Aorta (tissue), 5 donors: ENCODE measurements at places on chromosomes 6 and 20. TPM values are rescaled to one million over a fixed set of nuclear protein-coding genes. Genes with fewer than 3 reads are reported as not detected.

DNA sequence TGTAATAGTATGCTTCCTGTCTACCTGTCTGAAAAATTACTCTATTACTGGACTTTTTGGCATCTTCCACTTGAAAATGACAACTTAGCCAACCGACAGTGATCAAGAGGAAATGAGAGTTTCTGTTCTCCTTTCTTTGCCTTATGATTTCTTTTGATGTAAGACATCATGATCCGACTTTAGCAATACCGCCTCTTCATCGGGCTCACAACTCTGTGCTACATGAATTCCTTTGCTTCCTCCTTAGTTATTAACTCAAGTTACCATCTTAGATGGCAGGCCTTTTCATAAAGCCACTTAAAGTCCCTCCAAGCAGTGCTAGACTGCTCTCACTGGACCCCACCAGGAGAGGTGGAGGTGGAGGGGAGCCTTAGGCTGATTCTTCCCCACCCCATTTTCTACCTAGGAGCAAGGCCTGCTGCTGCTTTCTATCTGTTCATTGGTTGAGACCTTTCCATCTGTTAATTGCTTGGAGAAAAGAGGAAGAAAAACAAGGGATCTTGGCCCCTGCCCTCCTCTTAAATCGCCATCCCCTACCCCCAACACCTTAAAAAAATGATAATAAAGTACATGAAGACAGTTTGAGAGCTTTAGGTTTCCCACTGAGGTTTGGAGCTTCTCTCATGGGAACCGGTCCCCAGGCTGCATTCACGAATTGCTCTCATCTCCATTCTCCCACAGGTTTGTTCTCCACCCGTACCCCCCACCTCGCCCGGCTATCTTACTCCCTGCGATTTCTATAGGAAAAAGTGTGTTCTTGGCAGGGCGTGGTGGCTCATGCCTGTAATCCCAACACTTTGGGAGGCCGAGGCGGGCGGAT, 21.6 kb upstream of the MCM3 start:
- no peak for DNase-seq

THBS2 gene
- total RNA-seq: 1,026 TPM

GRCh38 chr6:82569022-82569421, 205.4 kb downstream of the TPBG start:
- no peak for DNase-seq

OR2H2 gene
- total RNA-seq: not detected

MED23 gene
- 32.9 TPM for total RNA-seq

DNA sequence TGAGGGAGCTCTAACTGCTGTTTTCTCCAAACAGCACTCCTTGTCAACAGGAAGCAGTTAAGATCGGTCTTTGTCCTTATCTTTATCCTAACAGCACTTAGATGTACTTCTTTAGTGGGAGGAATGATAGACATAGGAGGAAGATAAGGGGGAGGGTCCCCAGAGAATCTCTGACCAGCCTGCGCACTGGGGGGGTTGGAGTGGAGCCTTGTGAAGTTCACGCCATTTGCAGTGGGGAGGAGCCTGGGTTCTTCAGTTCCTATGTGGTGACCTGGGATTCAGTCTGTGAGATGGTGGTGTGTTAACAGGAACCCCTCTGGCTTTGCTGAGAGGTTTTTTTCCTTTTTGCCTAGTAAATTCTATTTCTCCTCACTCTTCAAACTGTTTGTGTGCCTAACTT, 18.1 kb upstream of the ASCC3 start:
- no peak for DNase-seq

STX16 gene
- 48.7 TPM for total RNA-seq

GRCh38 chr6:92748131-92748530, 671.2 kb downstream of the EPHA7 start:
- DNase-seq: no peak

- DNase-seq: no peak
Observed at GRCh38 chr6:153595903-153596302, 443.1 kb upstream of the OPRM1 start.

- no peak for DNase-seq
Observed at GRCh38 chr6:334536-335510, 42.5 kb downstream of the DUSP22 start.

SLC35D3 gene
- not detected for total RNA-seq

DNA sequence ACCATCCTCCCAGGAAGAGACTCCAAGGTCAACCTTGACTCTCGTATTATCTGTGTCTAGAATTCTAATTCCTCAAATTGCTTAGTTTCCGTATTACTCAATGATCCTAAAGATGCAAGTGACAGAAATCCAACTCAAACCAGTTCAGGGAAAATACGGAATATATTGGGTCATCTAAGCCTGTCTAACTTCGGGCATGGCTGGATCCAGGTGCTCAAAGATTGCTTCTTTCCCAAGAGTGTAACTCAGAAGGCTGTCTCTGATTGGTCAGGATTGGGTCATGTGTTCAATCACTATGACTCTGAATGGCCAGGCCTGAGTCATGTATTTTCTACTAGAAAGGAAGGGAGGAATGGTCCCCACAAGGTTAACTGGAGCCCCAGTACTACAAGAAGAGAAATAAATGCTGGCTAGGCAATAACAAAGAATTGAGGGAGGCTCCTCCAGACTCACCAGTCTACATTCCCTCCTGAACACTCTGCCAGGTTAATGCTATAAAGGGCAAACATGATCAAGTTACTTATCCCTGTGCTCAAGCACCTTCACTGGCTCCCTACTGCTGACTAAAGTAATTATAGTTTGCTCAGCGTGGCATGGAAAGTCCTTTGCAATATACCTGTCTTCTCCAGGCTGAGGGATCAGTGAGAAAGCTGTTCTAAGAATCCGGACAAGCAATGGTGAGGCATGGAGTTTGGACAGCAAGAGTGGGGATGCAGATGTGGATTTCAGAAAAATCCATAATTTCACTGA, 15.4 kb upstream of the PREX1 start:
- no peak for DNase-seq

DNA sequence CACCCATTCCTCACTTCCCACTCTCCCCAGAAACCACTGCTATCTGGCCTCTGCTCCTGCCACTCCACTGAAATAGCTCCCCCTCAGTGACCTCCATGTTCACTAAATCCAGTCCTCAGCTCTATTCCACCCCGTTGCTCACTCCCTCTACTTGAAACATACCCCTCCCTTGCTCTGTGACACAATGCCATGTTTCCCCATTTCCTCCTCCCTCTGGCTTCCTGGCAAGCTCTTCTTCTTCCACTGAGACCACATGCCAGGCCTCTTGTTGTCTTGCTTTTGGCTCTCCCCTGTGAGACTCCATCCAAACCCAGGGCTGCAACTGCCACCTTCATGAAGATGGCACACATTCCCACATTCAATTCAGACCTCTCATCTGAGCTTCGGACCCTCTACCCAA, 13.9 kb downstream of the TMEM151B start:
- DNase-seq: no peak

DNA sequence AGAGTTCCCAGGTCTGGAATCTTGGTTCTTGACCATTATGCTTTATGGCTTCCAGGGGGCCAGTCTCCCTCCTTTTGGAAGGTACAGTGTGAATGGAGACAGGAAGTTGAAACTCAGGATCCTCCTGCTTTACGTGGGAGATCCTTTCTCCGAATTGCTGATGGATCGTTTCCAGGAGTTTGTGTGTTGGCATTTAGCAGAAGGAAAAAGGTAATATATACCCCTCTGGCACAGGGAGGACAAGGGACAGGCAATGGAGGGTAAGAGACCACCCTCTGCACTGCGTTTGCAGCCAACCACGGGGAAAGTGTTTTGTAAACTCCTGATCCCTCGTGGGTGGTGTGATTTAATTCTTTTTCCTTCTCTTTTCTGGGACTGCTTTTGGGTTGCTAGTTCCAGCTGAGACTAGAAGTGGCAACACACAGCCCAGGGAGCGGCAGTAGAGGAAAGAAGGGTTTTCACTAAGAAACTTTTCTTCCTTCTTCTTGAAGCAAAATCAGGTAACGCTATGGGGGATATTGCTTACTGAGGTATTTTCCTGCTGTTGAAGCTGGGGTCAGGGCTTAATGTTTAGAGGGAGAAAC, 257.6 kb upstream of the SUPT3H start:
- DNase-seq: no peak

DNA sequence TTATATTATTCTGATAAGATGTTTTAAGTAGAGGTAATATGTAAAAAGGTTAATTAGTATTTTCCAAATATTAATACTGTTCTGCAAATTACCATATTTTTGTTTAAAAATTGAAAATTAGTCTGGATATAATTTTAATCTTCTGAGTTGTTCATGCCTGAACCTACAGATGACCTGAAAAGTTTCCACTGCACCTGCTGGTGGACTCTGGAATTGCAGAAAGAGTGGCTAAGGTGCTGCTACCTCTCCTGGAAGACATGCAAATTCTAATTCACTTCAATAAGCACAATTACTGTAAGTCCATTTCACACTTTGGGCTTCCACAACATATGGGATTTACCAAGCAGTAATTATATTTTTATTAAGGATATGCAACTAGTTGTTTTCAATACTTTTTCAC, 77.7 kb upstream of the OLIG3 start:
- DNase-seq: no peak

DNA sequence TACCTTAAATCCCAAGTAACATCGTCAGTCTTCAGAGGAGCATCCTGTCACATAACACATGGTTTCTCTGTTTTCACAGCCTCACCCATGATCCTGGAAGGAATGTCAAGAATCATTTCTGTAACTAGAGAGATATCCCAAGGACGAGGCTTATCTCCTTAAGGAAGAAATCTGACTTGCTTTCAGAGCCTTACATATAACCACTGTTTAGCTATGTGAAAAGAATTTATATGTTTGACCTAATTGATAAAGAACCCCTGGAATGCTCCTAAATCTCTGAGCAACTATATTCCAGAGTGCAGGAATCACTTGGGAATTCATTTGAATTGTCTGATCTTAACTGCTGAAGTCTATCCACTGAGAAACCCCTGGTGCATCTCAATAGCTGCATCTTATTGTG, 243.1 kb downstream of the ALDH8A1 start:
- no peak for DNase-seq

GRCh38 chr20:8389381-8390036, 257.4 kb downstream of the PLCB1 start:
- no peak for DNase-seq

DNA sequence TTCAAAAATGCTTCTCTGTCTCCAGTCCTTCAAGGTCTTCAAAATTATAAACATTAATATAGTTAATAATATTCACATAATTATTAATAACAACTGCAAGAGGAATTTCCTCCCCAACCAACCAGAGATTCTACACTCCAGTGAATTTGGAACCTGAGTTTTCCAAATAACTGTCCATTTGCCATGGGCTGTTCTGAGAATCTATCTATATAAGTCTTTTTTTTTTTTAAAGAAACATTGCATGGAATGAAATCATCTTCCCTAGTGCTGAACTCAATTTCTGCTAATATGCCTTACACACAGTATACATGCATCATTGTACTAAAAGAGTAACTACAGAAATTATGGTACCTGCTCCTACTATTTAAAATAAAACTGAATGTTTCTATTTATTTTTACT, 113.9 kb downstream of the SLC22A3 start:
- no peak for DNase-seq

DNA sequence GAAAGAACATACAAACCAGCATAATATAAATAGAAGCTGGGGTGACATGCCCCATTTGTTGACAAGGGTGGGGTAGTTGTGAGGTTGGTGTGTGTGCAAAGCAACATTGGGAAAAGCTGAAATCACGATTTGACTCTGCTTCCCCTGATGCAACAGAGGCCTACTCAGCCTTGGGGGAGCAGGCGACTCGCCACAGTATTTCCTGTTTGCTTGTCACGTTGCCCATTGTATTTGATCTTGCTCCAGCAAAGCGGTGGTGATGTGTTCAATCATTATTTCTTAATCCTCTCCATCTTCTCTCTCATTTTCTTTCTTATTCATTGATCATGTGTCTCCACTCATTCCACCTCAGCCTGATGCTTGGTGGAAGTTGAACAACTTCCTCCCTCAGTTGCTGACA, 165.8 kb upstream of the CITED2 start:
- DNase-seq: no peak

DNA sequence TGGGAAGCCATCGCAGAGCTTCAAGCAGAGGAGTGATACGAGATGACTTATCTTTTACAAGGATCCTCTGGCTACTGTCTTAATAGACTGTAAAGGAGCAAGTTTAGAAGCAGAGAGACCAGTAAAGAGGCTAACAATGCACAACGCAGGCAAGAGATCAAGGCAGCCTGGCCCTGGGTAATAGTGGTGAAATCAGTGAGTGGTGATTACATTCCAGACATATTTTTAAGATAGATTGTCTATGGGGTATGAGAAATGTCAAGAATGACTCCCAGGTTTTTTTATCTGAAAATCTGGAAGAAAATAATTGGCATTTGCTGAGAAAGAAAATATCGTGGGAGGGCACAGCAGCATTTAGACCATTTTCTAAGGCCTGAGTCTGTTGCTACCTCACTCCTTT, 213.6 kb upstream of the HTR1E start:
- no peak for DNase-seq

DNA sequence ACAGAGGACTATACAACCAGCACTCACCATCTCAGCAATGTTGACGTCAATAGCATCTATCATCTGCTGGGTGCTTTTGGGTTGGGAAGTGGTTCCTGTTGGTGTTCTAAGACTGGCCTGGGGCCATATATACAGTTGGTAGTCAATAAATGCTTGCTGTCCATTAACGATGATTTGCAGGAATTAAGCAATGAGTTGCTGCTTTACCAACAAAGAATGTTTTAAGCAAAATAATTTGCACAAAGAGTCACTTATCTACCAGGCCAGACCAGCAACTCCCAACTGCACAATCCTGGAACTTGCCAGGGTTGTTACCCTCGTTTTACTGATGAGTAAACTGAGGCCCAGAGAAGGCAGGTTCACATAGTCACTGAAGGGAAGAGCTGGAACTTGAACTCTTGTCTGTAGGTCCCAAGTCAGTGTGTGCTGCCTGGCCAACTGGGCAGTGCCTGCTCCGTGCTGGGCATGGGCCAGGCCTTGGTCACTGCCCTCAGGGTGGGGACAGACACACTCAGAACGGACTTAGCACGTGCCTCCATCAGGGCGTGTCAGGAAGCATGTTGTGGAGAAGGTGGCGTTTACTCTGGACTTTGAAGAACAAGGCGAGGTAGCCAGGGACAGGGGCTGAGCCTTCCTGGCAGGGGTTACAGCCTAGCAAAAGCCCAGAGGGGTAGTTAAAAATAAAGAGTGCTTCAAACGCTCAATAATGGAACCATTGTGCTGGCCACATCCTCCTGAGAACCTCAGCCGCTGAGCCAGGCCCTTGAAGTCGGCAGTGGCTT, 2.5 kb upstream of the SRC start:
- no peak for DNase-seq

DNA sequence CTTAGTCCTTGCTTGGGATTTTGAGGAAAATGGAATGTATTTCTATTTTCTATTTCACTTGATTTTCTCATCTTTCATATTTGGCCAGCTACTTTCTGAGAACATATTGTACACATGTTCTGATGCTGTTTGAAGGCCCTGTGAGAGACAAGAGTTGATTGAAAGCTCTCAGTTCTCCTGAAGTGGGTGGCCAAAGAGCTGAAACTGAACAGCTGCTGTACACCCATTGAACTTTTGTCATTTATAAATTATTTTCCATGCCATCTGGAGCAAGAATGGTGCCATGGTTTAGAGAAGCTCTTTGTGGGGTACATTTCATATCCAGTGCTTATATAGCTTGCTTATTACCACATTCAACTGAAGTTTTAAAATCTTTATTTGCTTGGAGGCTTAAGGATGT, 298.3 kb downstream of the PRL start:
- DNase-seq: no peak
